ENCODE measurements at places on chromosomes 5 and 9.

- DNase-seq, result no peak
Measured at GRCh38 chr5:170296036-170296934, 1.3 kb downstream of the LCP2 start.

DNA sequence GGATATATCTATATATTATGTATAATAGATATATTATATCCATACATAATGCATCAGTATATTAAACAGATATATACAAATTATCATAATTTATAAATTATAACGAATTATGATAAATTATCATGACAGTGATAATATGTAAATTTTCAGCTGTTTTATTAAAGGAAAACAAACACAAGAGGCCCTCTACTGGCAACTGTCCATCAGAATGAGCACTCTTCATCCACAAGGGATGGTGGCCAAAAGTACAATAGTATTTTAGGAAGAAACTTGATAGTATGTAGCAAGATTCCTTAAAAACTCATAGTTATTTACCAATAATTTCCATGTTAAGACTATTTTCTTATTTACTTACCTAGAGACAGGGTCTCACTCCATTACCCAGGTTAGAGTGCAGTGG, 113.3 kb upstream of the LPAR1 start:
- no peak for DNase-seq

- DNase-seq, result no peak
Measured at GRCh38 chr9:28792716-28793115, 1219.4 kb upstream of the C9orf72 start.

- no peak for DNase-seq
Measured at GRCh38 chr9:34580358-34580757, 9.2 kb downstream of the CNTFR start.

GRCh38 chr9:79264041-79264440, 307.7 kb upstream of the TLE4 start:
- DNase-seq, result no peak

DNA sequence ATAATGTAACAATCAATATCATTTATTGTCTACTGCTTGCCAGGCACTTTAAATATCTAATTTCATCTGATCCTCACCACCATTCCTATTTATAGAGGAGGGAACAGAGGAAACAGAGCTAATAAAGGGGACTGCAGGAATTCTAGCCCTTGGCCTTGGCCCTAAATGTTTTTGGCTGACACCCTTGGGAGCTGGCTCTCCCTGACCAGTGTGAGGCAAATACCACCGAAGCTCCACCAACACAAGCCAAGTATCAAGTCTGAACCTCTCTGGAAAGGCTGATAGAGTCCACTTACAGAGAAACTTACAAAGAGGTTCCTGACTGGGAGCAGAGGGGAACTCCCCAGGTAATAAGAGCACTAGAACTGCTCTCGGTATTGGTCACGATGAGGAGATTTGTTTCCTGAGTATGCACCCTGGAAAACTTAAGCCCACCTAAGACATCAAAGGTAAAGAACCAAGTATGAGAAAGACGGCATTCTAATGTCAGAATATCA, 243.1 kb upstream of the PANK3 start:
- no peak for DNase-seq

DNA sequence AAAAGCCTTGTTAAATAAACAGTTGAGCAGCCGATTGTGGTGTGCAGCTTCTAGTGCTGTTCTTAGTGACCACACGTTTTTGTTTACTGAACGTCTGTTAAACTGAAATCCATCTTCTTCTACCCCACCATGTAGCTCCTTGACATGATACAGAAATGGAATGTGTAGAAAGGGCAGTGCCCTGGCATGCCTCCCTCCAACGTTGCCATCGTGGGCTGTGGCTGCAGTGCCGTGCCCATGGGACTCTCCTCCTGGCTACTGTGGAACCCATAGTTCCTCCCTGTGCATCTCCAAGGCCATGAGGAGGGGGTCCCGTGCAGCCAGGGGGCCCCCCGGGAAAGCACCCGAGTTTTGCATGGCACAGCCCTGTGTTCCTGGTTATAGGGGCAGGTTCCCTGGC, 23.3 kb upstream of the TGFBI start:
- DNase-seq, result no peak

GRCh38 chr5:168328814-168329213, 37.4 kb downstream of the WWC1 start:
- no peak for DNase-seq

- DNase-seq, result no peak
Measured at GRCh38 chr9:98563212-98563907, 145.4 kb downstream of the GABBR2 start.

GRCh38 chr9:106693558-106693957, 169.4 kb upstream of the ZNF462 start:
- no peak for DNase-seq

- DNase-seq, result no peak
Measured at GRCh38 chr5:123496892-123497291, 15.1 kb upstream of the CSNK1G3 start.

DNA sequence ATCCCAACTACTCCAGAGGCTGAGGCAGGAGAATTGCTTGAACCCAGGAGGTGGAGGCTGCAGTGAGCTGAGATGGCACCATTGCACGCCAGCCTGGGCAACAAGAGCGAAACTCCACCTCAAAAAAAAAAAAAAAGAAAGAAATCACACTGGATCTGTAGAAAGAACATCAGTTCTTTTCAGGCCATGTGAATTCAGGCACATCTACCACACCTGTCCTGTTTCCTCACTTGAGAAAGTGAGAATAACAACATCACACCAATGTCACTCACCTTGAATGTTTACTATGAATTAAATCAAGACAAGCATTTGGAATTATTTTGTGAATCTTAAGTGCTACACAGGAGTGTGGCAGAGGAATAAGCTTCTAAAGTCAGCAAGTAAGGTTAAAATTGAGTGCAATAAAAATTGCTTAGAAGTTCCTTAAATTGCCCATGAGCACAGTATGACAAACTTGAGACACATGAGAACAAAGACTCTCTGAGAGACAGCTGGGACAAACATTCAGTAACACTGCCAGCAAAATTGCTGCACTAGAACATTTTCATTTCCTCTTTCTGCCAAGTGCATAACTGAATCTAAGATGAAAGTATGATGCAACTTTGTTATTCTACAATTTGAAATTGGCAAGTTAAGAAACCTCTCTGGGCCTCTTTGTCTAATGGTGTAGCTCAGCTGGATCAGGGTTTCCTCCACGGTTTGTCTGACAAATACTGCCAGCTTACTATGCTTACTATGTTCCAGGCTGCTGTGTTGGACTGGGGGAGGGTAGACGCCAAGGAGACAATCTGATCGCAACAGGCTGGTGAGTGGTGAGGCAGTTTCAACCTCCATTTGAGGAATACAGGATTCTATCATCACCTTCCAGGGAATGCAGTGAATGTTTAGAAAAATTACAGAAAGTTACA, 1.9 kb upstream of the RIC1 start:
- peak; percentile 35 for DNase-seq

- DNase-seq, result no peak
Measured at GRCh38 chr9:14782286-14783051, 59.9 kb upstream of the CER1 start.

GRCh38 chr9:87810008-87810407, 72.7 kb upstream of the SPATA31E1 start:
- DNase-seq, result no peak

GRCh38 chr9:124513376-124513994, 6.3 kb upstream of the NR5A1 start:
- DNase-seq, result no peak

DNA sequence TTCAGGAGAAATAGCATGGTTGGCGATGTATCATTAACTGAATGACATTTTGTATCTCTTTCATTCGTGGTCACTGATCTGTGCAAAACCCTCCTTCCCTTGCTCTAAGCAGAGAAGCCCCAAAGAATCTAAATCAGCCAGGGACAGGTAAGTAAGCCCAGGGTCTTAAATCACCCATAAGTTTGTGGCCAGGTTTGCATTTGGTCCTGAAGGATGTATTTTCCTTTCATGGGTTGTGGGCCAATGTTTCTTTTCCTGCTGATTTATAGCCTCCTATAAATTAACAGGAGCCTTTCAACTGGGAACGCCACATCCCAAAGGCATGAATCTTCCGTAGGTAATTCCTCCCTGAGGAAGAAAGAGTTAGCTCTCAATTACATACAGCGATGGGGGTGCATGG, 217.5 kb upstream of the TNC start:
- DNase-seq, result no peak

- no peak for DNase-seq
Measured at GRCh38 chr9:13734601-13735000, 455.1 kb upstream of the MPDZ start.

DNA sequence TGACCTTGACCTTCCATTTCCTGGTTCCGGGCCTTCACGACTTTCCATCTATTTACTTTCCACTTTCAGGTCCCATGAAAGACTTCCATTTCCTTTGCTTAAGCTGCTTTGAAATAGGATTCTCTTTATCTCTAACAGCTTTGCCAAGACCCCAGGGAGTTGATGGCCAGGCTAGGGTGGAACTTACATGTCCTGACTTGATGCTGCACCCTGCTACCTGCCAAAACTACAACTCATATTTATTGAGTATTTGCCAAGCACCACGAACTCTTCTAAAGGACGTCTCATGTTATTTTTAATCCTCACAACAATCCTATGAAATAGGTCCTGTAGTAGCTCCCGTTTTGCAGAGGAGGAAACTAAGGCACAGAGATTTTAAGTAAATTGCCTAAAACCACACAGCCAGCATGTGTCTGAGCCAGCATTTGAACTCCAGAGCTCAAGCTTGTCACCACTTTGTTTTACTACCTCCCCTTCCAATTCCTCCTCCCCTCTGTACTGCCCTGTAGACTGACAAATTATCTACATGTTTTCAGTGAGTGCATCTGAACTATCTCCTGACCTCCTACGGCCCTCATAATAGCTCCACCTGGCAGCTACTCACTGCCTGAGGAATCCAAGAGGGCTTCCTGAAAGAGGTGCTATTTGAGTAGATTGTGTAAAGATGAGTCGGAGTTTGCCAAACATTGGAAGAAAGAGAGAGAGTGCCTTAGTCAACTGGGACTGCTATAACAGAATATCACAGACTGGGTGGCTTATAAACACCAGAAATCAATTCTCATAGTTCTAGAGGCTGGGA, 38.4 kb upstream of the SMIM23 start:
- DNase-seq, result no peak

DNA sequence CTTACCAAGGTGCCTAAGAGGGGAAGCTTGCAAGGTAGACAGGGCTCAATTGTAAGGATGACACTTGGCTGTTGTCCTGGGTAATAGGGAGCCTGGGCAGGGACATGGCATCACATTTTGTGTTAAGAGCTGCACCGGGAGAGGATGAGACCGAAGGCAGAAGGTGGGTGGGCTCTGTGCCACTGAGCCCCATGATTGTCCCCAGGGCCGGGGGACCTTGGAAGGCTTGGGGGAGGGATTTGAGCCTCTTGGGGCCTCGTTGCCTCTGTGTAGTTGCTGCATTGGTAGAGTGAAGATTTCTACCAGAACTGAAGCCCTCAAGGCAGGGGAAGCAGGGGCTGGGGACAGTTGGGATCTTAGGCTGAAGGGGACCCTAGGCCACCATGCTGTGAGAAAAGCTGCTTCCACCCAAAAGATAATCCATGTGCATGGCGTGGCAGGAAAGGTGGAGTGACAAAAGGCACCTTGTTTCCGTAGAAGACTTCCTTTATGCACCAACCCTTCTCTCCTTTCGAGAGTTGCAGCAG, 11.9 kb downstream of the FGF18 start:
- DNase-seq, result no peak

GRCh38 chr5:50445296-50445949, 4.3 kb upstream of the EMB start:
- no peak for DNase-seq

- no peak for DNase-seq
Measured at GRCh38 chr5:117776977-117777376, 1202.4 kb upstream of the SEMA6A start.

GRCh38 chr5:59066367-59067163, 483.7 kb downstream of the RAB3C start:
- no peak for DNase-seq

DNA sequence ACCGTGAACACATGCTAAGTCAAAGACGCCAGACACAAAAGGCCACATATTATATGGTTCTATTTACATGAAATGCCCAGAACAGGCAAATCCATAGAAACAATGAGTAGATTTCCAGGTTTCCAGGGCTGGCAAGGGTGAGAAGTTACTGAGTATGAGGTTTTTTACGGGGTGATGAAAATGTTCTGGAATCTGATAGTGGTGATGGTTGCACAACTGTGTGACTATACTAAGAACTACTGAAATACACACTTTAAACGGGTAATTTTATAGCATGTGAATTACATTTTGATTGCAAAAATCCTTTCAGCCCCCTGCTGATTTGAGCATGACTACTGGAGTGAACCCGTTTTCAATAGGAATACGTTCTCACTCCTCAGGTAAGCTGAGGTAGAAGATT, 46.7 kb upstream of the TBC1D9B start:
- no peak for DNase-seq

DNA sequence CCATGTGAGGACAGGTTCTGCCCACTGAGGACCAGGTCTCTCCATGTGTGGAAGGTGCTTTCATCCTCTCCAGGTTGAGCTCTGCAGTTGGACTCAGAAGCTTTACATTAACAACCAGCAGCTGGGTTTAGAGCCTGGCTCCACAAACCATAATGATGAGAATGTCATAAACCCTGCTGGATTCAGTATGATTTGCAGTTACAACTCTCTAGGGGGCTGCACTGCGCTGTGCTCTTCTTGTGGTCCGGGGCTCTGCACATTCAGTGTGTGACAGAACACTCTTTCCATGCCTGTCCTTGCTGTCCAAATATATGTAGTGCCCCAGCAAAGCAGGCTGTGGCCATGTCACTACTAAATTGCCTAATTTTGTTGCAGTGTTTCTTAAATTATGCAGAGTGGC, 334.3 kb downstream of the ICE1 start:
- DNase-seq, result no peak

- DNase-seq, result no peak
Measured at GRCh38 chr5:172282272-172283019, 1.1 kb downstream of the UBTD2 start.

GRCh38 chr5:34452170-34452828, 203.8 kb upstream of the RAI14 start:
- DNase-seq, result no peak

DNA sequence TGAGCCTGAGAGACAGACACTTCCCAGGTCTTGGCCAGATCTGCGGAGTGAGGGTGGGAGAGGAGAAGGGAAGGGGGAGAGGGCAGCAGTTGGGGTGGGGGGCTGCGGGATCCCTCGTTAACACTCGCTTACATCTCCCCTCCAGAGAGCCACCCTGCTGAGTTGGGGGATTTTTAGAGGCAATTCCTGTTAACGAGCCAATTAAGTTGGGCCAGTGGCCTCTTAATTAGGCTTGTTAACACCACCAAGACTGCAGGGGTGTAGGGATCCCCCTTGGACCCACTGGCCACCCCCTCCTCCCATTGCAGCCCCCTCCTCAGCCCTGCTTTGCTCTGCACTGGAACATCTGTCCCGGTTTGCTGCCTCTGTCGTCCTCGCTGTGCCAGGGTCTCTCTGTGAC, 23.7 kb downstream of the CNTFR start:
- DNase-seq, result no peak

DNA sequence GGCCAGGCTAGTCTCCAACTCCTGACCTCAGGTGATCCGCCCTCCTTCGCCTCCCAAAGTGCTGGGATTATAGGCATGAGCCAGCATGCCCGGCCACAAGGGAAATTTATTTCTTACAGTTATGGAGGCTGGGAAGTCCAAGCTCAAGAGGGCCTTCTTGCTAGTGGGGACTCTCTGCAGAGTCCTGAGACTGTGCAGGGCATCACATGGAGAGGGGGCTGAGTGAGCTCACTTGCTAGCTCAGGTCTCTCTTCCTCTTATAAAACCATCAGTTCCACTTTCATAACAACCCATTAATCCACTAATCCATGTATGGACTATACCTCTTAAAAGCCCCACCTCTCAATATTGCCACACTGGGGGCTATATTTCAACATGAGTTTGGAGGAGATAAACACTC, 5.1 kb upstream of the SPIN1 start:
- DNase-seq, result no peak
